ENCODE measurements at places on chromosomes 11 and 22.

DNA sequence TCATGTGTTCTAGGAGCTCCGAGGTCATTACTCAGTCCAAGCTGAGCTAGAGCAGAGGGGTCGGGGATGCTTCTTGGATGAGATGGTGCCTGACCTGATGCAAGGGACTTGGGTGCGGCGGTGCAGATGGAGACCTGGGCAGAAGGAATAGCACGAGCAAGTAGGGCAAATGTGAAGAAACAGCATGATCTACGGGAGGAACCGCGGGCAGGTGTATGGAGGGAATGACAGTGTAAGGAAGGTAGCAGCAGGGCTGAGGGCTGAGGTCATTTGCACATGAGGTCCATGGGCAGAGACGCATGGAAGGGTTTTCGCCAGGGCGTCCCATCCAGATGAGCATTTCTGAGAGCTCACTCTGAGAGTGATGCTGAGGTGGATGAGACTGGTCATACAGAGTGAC is 14.9 kb downstream of the SLC37A2 start:
- DNase-seq: no peak

DNA sequence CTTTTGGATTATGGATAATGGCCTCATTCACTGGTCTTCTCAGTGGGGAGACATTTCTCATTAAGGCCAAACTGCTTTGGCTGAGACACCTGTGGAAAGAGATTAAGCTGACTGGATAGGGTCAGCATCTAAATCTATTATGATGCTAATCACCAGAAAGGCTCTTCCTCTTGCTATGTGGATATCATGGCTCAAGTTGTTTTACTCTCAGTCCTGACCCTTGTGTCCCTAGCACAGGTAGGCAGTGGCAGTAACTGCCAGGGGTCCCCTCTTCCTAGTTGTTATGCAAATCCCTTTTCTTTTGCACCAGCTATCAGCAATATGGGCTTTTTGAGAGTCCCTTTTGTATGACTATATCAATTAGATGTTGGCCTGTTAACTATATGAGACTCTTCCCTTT is 335.7 kb upstream of the PLET1 start:
- no peak for DNase-seq

GRCh38 chr22:42202669-42203068 is 67.8 kb downstream of the TCF20 start:
- DNase-seq: peak; percentile 60

DNA sequence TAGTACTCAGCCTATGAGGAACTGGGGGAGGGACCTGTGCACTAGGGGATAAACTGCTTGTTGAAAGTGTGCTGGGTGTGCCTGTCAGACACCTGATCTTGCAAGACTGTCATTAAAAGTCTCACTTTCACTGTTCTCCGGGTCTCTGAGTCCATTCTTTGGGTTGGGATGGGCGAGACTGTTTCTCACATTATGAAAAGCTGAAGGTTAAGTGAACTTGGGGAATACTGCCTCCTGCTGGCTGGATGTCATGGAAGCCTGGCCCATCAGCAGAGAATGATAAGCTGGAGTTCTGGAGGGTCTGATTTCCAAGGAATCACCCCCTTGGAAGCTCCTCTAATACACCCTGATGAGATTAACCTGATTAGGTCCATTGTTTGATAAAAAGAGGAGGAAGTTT is 9.0 kb upstream of the VPREB1 start:
- DNase-seq: peak; percentile 63

DNA sequence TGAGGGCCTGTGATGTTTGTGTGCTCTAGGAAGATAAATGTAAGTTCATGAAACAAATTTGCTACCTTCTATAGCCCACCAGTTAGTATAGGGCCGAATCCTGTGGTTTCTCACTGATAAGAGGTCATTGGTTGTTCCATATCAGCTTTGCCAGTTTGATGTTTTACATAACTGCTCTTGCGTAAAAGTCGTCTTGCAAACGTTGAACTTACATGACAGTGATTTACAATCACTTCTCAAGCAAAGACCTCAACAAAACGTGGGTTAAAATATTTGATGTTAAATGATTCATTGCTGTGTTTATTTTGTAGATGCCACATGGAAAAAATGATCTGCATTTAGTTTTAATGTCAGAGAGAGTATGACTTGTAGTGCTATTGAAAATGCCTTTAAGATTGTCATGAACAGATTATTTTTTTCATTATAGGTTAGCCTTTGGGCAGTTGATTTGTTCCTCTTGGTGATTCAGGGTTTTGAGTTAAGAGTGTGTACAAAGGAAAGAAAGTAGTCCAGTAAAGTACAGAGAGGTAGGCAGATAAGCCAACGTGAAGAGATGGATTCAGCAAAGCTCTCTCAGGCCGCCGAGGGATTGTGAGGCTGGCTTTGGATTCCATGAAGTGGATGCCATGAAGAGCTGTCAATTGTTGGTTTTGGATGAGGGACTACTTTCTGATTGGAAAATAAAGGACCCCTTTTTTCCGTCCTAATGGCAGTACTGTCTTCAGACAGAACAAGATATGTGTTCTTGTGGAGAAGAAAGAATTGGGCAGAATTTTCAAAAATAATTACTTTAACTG is 2.6 kb downstream of the EWSR1 start:
- DNase-seq: no peak

DNA sequence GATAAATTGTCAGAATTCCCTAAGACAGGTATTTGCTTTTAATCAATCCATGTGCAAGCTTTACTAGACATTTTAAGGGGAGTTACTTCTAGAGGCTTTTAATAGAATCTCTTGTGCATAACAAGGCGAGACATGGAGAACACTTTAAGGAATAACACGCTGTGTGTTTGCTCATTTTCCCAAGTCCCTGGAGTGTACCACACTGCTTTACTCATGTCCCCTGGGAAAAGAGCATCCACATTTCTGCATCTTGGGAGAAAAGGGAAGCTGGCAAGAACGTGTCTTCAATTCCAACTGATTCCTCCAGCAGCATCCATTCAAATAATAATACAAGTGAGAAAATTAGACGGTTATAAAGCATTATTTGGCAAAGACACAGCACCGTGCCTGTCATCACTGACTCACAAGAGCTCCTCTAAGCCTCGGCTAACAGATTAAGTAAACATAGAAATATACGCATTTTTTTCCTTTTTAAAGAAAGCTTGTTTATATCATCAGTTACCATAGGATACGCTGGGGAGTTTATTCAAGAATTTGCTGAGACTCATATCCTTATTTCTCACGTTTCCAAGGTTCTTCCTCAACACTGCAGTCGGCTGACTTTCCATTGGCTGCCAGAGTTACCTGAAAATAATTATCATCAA is 121.5 kb downstream of the CD44 start:
- DNase-seq: no peak

- DNase-seq: peak; percentile 18
Measured at GRCh38 chr11:85627332-85627997, at the start of gene DLG2. Gene DLG2 (minus strand): TSS chr11:85627344.

DNA sequence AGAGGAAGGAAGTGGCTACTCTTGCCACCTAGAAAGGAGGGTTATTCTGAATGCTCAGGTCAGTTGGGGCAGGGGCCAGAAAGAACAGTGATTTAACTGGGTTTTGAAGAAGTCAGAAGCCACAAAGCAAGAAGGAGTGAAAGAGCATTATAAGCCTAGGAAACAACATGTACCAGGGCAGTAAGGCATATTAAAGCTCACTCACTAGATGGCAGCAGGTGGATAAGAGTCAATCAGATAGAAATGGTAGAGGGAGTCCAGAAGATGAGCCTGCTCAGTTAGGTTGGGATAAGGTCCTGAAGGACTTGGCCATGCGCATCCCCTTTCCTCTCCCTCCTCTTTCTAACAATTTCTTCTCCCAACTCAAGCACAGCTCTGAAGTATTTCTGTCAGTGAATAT is 22.0 kb upstream of the PATE1 start:
- no peak for DNase-seq

DNA sequence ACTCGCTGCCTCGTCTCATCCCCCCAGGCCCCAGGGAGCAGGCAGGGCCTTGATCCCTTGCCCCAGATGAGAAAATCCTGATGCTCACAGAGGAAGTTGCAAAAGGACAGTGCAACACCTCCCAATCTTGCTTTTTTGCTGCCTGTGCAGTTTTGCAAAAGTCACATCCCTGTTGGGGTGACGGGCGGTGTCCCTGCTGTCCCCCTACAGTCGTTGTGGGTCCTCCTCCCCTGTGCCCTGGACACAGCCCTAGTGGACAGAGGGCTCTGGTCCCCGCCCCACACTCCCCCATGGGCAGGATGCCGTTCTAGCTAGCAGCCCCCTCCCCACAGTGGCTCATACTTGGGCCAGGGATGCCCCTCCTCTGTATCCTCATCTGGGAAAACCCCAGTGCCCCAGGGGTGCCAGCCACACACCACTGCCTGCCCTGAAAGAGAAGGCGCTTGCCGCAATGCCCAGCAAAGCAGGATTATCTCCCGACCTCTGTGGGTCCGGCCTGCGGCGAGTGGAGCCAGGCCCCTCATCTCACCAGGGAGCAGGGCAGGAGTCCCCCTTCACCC is 18.4 kb upstream of the CTSD start:
- no peak for DNase-seq

DNA sequence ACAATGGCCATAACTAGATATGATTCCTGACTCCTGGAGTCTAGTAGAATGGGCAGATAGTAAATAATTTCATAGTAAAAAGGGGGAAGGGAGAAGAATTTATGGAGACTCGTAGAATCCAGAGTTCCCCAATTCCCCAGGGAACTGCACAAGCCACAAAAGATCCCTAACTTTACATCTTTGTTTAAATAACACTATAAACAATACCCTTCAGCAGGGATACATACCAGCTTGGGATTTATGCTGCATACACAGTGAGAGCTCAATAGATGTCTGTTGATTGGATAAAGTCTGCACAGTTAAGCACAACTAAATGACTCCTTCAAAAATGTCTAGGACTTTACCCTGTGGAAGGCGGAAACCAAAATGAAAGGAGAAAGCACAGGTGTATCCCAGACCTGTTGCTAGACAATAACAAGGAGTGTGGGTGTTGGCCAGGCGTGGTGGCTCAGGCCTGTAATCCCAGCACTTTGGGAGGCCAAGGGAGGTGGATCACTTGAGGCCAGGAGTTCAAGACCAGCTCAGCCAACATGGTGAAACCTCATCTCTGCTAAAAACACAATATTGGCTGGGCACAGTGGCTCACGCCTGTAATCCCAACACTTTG is 6.8 kb downstream of the SLC35F2 start:
- no peak for DNase-seq

DNA sequence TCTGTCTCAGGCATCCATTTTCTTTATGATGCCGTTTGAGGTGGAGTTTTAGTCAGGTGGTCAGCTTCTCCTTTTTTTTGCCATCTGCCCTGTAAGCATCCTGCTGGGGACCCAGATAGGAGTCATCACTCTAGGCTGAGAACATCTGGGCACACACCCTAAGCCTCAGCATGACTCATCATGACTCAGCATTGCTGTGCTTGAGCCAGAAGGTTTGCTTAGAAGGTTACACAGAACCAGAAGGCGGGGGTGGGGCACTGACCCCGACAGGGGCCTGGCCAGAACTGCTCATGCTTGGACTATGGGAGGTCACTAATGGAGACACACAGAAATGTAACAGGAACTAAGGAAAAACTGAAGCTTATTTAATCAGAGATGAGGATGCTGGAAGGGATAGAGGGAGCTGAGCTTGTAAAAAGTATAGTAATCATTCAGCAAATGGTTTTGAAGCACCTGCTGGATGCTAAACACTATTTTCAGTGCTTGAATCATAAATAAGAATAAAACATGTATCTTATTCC is 10.9 kb upstream of the HBE1 start:
- DNase-seq: peak; percentile 12

DNA sequence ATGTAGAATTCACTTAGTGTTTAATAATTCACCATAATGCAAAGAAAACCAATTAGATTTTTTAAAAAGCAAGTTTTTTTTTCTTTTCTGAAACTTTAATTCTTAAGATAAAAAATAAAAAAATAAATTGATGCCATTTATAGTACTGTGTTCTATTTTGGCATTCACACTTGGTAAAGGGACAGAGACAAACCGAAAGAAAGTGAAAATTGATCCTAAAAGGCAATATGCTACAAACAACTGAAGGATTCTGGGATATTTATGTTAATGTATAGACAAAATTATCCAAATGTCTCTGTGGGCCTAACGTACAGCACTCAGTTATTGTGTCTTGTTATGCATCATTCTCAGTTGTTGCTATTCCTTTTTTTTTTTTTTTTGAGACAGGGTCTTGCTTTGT is 41.9 kb upstream of the DDI1 start:
- DNase-seq: no peak

DNA sequence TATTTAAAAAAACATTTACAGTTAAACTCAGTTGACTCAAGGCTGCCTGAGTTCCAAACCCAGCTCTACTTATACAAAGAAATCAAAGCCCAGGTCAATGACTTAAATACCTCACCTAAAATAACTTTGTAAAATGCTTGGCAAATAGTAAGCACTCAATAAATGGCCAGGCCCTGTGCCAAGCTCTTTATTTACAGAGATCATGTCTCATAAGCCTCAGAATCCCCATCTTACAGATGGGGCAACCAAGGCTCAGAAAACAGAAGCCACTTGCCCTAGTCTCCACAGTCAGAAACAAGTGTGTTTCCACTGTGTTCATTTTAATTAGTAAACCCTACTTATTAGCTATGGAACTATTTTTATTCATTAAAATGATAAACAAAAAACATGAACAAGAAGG is 30.5 kb upstream of the TTC28 start:
- DNase-seq: no peak

- DNase-seq: no peak
Measured at GRCh38 chr11:71410363-71410966, 37.7 kb downstream of the DHCR7 start.

DNA sequence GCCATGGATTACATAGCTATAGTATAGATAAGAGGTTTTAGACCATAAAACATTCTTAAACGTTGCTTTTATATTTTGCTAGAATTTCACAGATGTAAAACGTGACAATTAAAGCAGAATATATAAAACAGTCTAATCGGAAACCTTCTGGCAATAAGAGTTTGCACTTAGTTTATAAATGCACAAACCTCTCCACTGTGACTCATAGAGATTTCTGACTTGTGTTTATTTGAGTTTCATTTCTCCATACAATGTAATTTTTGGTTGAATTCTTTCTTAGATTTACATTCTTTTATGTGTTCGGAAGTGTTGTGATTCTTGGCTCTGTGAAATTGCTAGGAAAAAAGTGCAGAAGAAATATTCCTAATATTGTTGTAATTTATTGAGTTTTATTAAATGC is 288.7 kb upstream of the CTSC start:
- DNase-seq: no peak

GRCh38 chr22:36149441-36149840 is 11.1 kb downstream of the APOL3 start:
- DNase-seq: no peak

DNA sequence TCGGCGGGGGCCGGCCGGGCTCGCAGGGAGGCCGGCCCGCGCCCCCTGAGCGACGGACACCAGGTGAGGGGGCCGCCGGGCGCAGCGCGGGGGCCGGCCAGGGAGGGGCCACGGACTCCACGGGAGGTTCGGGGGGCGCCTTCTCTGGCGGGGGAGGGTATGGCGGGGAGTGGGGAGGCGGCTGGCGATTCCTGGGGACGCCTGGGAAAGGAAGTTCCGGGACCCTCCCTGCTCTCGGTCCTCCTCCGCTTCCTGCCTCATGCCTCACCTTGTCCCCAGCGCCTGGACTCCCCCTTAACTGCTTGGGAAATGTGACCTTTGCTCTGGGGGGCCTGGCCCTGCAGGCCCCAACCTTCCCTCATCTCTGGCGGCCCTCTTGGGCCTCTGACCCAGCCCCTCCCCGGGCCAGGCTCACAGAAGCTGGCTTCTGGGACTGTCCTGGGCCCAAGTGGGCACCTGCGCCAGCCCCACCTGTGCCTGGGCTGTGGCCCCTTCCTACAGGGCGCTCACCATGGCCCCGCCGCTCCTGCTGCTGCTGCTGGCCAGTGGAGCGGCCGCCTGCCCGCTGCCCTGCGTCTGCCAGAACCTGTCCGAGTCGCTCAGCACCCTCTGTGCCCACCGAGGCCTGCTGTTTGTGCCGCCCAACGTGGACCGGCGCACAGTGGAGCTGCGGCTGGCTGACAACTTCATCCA is 516 bp downstream of the LRFN4 start:
- DNase-seq: no peak

All from activated CD4-positive, alpha-beta T cell treated with anti-CD3 and anti-CD28 coated beads, Interleukin-2, amount 10 ng/mL, durations not matched to agents 7 days and 5 days (primary cell).